ENCODE measurements at places on chromosomes 3 and 15. TPM values are rescaled to one million over a fixed set of nuclear protein-coding genes. Genes with fewer than 3 reads are reported as not detected.
A peak's percentile ranks its signal among the peaks of the same experiment; 100 is the strongest.

The CCR9 gene
- not detected for total RNA-seq

The MYZAP gene
- 4.2 TPM for total RNA-seq

The KIF15 gene
- total RNA-seq, result 0.49 TPM

- no peak for DNase-seq
- no peaks in the 10 kb centered on the region for H3K36me3 ChIP-seq
These were observed 2.6 kb upstream of the CEMIP start for GRCh38 chr15:80776420-80777045.

DNA sequence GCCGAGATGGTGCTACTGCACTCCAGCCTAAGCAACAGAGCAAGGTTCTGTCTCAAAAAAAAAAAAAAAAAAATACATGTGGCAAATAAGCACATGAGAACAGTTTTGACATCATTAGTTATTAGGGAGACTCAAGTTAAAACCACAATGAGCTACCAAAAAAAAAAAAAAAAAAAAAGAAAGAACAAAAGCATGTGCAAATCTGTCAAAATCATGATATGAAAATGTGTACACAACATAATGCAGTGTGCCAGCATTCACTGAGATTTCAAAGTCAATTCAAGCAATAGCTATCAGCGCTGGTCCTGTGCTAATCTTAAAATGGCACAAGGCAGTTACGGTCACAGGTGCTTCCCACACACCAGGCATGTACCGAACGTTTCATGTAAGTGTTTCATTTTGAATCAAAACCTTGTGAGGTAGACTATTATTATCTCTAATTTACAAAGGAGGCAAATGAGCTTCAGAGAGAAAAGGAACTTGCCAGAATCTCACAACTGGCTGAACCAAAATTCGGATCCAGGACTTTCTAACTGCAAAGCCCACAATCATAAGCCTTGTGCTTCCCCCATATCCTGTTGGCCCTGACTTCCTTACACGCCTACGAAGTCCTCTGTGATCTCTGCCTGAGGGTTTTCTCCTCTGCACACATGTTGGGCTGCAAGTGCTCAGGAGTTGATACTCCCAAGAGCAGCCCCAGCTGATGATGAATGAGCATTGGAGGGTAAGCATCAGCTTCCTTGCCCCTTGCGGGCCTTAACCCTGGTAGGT, 200.1 kb upstream of the PROK2 start:
- peaks cover 1% of the 10 kb centered on the region for H3K27me3 ChIP-seq
- H3K4me3 ChIP-seq, result no peak overlapping the region
- no peak for DNase-seq
- no peaks in the 10 kb centered on the region for H3K4me1 ChIP-seq

DNA sequence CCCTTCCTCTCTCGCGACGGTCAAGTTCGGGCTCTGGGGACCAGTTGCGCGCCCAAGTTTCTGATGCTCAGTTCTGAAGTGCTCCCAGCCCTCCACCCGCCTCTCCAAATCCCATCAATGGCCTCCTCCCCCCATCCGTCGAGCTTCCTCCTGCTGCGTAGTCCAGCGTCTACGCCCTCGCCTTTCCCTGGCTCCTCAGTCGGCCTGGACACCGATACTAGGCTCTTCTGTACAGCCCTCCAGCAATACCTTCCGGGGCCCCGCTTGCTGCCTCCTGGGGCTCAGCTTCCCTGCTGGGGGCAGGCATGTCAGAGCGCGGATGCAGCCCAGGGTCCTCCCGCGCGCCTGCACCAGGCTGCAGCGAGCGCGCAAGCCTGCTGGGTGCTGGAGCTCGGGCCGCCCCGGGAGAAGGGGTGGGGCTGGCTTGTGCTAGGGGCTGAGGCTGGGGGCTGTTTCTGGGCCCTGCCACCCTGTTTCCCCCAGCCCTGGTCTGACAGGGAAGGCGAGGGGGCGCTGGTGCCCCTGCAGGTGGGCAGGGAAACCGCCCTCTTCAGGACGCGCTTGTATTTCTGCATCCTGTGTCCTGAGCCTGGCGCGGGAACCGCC, 353.3 kb upstream of the SUCLG2 start:
- no peaks in the 10 kb centered on the region for H3K27me3 ChIP-seq
- peak overlapping the region; percentile 76 for H3K4me3 ChIP-seq
- DNase-seq, result peak; percentile 78

- DNase-seq, result no peak
- H3K4me1 ChIP-seq, result no peaks in the 10 kb centered on the region
- no peak overlapping the region for H3K4me3 ChIP-seq
- no peaks in the 10 kb centered on the region for H3K27me3 ChIP-seq
These were observed 79.0 kb downstream of the CHD2 start for GRCh38 chr15:92979011-92979701.

- no peaks in the 10 kb centered on the region for H3K4me1 ChIP-seq
- DNase-seq, result no peak
- H3K4me3 ChIP-seq, result no peak within 1 kb of the TSS
- H3K27ac ChIP-seq, result no peak within 1 kb of the TSS
- no peaks in the 10 kb centered on the region for H3K36me3 ChIP-seq
These were observed at the start of gene ATP13A5 for GRCh38 chr3:193378706-193379105. TSS of gene ATP13A5 (minus strand) at chr3:193378753. CDS start at chr3:193378725, 28 bp downstream.

DNA sequence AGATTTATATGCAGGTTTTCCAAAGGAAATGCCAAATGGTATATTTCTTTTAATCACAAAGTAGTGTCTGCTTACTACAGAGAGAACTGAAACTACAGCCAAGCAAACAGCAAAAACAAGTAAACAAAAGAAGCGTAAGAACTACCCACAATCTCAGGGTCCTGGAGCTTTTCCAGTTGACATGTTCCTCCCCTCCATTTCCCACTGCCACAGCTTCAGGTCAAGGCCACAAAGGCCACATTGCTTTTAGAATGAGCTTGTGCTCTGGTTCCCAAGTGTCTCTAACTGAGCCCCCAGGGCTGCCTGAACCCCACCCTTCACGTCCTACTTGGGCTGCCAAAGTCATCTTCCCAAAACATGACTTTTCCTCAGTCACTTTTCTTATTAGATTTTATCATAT, 24.1 kb downstream of the CTDSPL start:
- peaks cover 7% of the 10 kb centered on the region for H3K4me1 ChIP-seq
- no peak for DNase-seq
- H3K27me3 ChIP-seq, result no peaks in the 10 kb centered on the region
- H3K36me3 ChIP-seq, result no peaks in the 10 kb centered on the region
- no peak overlapping the region for H3K4me3 ChIP-seq

- H3K27me3 ChIP-seq, result no peaks in the 10 kb centered on the region
- no peaks in the 10 kb centered on the region for H3K36me3 ChIP-seq
- no peak for DNase-seq
- no peak overlapping the region for H3K4me3 ChIP-seq
- H3K27ac ChIP-seq, result no peak overlapping the region
These were observed 125.8 kb upstream of the GALNT15 start for GRCh38 chr3:16048435-16049318.

DNA sequence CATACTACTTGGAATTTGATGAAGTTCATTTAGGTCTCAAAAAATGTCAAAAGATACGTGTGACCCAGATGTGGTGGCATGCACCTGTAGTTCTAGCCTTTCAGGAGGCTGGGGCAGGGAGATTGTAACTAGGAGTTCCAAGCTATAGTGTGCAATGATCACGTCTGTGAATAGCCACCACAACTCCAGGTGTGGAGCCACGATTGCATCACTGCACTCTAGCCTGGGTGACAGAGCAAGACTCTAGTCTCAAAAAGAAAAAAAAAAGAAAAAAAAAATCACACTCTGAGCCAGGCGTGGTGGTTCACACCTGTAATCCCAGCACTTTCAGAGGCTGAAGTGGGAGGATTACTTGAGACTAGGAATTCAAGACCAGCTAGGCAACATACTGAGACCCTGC, 14.2 kb downstream of the MAP4 start:
- no peaks in the 10 kb centered on the region for H3K27me3 ChIP-seq
- peaks cover 7% of the 10 kb centered on the region for H3K4me1 ChIP-seq
- peak overlapping the region; percentile 50 for H3K27ac ChIP-seq
- DNase-seq, result no peak
- no peak overlapping the region for H3K4me3 ChIP-seq

- H3K27ac ChIP-seq, result no peak overlapping the region
- peaks cover 13% of the 10 kb centered on the region for H3K4me1 ChIP-seq
- H3K27me3 ChIP-seq, result no peaks in the 10 kb centered on the region
- H3K36me3 ChIP-seq, result no peaks in the 10 kb centered on the region
- DNase-seq, result no peak
These were observed 68.5 kb downstream of the WWTR1 start for GRCh38 chr3:149589332-149589731.

DNA sequence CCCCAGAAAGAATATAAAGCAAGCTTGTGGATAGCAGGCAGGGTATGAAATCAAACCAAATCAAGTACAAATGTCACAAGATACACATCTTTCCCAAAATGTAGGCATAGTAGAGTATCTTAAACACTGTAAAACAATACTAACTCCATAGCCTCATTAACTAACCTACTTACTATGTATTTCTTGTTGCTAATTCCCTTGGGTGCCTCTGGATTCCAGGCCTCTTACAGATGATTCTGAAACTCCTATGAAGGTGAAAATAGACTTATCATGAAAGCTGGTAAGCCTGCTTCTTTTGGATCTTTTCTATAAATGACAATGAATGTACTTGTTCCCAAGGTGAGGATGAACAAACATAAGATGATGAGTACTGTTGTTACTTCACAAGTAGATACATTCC, 93.8 kb downstream of the FRMD5 start:
- H3K4me1 ChIP-seq, result peaks cover 3% of the 10 kb centered on the region
- DNase-seq, result no peak
- no peak overlapping the region for H3K27ac ChIP-seq
- H3K27me3 ChIP-seq, result no peaks in the 10 kb centered on the region

- H3K4me3 ChIP-seq, result no peak overlapping the region
- no peaks in the 10 kb centered on the region for H3K36me3 ChIP-seq
- H3K4me1 ChIP-seq, result no peaks in the 10 kb centered on the region
- no peak overlapping the region for H3K27ac ChIP-seq
- DNase-seq, result no peak
- no peaks in the 10 kb centered on the region for H3K27me3 ChIP-seq
These were observed 5.7 kb upstream of the IL16 start for GRCh38 chr15:81190922-81191507.

DNA sequence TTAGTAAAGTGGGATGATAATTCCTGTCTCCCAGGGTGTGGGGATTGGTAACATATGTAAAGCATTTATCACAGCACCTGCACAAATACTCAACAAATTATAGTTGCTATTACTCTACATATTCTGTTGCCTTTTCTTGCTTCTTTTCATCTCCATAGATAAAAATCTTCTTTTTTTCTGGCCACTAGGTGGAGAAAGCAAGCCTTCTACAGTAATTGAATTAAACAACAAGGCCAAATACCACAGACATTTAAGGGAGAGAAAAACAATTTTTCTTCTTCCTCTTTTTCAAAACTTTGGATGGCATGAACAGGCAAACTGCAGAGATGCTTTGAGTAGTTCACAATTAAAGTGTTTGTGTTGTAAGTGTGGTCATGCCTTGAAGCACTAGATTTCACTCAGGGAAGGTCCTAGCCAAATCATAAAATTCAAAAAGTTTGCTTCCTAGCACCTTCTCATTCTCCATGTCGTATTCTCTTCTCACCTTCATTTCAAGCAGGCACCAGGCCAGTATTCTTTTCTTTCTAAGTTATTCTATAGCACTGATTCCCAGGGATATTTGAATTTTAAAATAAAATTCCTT, 493.4 kb upstream of the TGFBR2 start:
- H3K4me3 ChIP-seq, result no peak overlapping the region
- H3K27ac ChIP-seq, result no peak overlapping the region
- no peaks in the 10 kb centered on the region for H3K36me3 ChIP-seq
- peaks cover 2% of the 10 kb centered on the region for H3K4me1 ChIP-seq
- H3K27me3 ChIP-seq, result no peaks in the 10 kb centered on the region
- no peak for DNase-seq

- H3K4me3 ChIP-seq, result no peak overlapping the region
- no peak for DNase-seq
- no peaks in the 10 kb centered on the region for H3K36me3 ChIP-seq
- no peak overlapping the region for H3K27ac ChIP-seq
These were observed 50.8 kb downstream of the EFCAB12 start for GRCh38 chr3:129377615-129378014.

DNA sequence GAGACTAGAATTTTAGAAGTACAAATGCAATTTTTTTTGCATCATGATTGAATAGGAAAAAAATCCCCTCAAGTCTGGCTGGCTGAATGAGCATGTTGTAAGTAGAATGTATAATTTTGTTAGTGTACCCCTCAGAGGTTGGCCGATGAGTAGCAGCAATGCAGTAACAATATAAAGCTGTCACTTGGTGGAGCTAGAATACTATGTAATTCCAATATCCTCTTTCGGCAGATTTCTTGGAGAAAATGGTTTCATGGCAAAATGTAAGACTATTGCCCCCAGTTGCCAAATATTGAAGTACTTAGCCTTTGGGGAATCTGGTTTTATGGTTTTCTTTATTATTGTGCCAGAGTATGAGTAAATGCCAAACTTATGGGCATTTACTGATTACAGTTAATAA, 39.8 kb upstream of the SGO1 start:
- DNase-seq, result no peak
- no peak overlapping the region for H3K27ac ChIP-seq
- H3K27me3 ChIP-seq, result no peaks in the 10 kb centered on the region
- H3K4me1 ChIP-seq, result no peaks in the 10 kb centered on the region

DNA sequence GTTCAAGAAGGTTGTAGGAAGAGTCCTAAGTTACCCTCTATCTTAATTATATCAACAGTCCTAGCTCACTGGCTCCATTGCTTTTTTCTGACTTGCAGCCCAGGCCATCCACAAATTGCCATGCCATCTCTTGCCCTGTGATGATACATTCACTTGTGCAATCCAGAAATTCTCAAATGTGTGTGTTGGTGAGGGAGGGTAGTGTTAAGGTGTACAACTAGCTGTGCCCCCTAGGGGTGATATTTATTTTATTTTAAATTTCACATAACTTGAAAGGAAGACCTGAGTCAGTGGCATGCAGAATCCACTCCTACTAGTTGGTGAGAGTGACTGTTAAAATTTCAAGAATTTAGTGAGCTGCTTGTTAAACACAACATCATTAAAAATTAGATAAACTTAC, 156.1 kb upstream of the ANKRD28 start:
- no peaks in the 10 kb centered on the region for H3K27me3 ChIP-seq
- no peak overlapping the region for H3K4me3 ChIP-seq
- DNase-seq, result no peak
- H3K27ac ChIP-seq, result no peak overlapping the region
- H3K36me3 ChIP-seq, result no peaks in the 10 kb centered on the region

DNA sequence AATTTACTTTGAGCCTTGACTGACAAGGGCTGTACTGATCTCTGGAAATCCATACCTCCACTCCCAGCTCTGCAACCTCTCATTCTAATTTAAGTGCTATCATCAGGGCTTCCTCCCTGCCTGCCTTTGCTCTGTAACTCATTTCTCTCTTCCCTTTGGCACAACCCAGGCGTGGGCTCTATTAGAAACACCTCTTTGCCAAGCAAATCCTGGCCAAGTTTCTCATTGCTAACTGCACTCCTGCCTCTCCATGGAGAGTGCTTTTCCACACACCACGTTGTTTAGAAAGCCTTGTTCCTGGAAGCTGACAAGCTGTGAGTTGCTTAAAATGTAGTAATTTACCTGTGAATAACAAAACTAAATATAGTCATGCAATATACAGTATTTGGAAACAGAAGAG, 20.1 kb upstream of the FSTL1 start:
- H3K27ac ChIP-seq, result no peak overlapping the region
- peaks cover 3% of the 10 kb centered on the region for H3K4me1 ChIP-seq
- H3K4me3 ChIP-seq, result no peak overlapping the region
- DNase-seq, result no peak
- no peaks in the 10 kb centered on the region for H3K27me3 ChIP-seq
- no peaks in the 10 kb centered on the region for H3K36me3 ChIP-seq

All from aorta (tissue), 5 donors.